ENCODE measurements at places on chromosomes 12 and 14.

DNA sequence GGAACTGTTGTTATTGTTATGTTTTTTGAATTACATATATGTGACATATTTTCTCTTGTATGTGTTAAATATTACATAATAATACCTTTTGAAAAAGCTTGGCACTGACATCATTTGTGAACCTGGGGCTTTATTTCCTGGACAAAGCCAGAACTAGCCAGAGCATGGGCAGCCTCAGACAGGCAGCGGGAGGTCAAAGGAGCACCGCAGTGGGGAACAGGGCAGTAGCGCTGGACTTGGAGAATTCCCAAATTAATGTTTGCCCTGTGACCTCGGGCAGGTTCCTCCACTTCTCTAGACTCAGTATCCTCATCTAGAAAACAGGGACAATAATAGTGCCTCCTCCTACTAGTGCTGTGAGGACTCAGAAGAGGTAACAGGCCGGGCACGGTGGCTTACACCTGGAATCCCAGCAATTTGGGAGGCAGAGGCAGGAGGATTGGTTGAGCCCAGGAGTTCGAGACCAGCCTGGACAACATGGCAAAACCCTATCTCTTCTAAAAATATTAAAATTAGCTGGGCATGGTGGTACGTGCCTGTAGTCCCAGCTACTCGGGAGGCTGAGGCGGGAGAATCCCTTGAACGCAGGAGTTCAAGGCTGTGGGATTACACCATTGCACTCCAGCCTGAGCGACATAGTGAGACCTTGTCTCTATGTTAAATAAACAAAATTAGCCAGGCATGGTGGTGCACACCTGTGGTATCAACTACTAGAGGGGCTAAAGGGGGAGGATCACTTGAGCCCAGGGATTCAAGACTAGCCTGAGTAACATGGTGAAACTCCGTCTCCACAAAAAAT is 27.3 kb upstream of the ITPK1 start:
- no peak for DNase-seq

DNA sequence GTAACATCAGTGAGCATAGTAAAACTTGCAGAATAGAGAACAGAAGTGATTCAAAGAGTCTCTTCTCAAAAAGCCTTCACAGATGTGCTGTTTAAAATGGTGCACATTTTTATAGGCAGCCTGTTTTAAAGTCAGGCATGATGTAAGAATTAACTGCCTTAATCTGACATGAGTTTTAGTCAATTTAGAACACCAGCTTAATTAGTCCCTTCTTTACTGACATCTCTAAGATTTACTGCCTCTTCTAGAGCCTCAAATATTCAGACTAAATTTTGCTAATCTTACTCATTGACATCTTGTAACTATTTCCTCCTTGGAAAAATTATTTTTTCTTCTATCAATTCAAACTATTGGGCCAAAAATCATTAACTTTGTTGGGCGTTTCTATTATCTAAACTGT is 782.5 kb downstream of the C12orf50 start:
- no peak for DNase-seq

GRCh38 chr12:66156654-66157053 is 13.1 kb downstream of the TMBIM4 start:
- no peak for DNase-seq

- no peak for DNase-seq
Measured at GRCh38 chr12:70828351-70828750, 92.2 kb downstream of the PTPRR start.

DNA sequence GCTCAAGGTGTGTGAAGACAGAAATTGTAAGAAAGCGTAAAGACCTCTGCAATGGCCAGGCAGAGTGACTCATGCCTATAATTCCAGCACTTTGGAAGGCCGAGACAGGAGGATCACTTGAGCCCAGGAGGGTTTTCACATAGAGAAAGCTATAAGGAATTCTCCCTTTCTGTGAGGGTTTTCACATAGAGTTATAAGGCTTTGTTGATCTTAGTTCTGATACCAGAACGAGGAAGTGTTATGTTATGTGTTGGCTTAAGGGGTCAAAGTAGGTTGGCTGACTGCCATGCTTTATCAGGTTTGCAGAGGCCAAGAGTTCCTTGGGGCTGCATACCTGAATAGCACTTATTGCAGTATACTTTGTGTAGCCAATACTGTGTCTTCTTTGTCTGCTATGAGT is 139.1 kb downstream of the ERC1 start:
- no peak for DNase-seq

- no peak for DNase-seq
Measured at GRCh38 chr14:22848351-22849164, 12.2 kb downstream of the MMP14 start.

DNA sequence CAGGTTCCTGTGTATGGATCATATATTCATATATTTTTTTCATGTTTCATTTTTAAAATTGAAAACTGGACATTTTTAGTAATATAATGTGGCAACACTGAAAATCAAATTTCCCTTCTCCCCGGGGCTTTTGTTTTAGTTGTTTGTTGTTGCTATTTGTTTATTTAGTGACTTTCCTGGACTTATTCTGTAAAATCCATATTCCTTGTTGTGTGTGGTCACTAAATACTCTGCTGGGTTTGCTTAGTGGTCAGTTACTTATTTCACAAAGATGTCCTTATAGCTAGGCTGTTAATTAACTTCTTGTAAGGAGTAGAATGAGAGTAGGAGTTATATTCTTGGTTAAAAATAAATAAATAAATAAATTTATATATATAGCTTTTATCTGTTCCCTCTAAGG is 121.6 kb upstream of the MED13L start:
- no peak for DNase-seq

DNA sequence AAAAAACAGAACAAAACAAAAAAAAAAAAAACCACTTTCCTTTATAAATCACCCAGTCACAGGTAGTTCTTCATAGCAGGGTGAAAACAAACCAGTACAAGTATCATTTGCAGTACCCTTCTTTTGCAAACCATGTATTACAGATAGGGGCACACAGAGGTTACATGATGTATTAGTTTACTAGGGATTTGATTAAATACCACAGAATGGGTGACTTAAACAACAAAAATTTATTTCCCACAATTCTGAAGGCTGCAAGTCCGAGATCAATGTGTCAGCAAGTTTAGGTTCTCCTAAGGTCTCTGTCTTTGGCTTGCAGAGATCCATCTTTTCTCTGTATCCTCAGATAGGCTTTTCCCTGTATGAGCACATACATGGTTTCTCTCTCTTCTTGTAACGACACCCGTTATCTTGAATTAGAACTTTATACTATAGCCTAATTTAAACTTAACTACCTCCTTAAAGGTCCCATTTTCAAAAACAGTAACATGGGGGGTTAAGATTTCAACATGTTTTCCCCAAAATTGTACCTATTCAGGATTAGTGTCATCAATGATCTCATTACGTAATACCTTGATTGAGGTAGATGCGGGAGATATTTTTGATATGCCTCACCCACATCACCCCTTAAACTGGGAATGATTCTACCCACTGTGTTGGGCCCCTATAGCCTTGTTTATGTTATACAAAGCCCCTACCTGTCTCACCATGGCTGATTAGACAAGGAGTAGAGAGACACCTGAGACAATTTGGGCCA is 3.5 kb upstream of the CEP128 start:
- DNase-seq: no peak

- no peak for DNase-seq
Measured at GRCh38 chr14:101472518-101472849, 88.8 kb upstream of the DIO3 start.

DNA sequence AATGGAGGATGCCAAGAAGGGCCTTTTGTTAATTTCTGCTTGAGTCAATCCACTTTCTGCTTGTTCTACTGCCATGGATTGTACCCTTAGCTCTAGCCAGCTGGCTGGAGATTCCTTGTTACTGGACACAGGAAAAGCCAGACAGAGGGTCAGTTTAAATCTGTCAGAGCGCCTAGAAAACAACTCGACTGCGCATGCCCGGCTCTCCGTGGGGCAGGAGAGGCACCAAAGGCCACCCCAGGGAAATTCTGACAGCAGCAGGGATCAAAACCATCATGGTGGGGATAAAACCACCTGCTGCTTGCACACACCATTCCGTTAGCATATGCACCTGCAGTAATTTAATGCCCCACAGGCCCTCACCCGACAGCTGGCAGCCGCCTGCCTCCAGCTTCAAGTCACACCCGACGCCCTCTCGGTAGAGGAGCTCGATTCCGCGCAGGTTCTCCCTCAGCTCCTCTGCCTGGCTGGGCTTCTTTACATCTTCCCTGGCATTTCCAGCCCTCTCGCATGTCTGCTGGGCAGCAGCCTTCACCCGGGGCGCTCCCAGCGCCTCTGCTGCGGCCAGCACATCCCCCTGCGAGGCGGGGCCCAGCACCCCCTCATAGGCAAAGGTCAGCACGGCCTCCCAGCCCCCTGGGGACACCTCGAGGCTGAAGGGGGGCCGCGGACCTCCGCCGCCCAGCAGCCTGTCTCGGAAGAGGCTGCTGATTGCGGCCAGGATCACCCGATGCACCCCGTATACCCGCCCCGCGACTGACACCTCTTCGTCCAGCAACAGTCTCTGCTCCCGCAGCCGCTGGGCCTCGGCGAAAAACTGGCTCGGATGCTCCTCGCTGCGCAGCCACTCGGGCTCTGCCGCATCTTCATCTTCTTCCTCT is 1.0 kb downstream of the KLHL33 start:
- no peak for DNase-seq

DNA sequence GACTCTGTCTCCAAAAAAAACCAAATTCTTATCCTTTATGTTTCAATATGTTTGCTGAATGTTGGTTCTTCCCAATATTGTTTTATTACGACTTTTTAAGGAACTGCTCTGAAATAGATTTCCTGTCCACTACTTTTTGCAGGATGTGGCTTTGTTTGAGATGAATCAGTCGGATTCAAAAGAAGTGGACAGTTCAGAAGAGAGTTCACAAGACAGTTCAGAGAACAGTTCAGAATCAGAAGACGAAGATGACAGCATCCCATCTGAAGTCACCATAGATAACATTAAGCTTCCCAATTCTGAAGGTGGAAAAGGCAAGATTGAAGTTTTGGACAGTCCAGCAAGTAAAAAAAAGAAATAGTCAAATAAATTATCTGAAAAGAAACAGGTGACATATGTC is 8.2 kb downstream of the NOPCHAP1 start:
- DNase-seq: no peak

DNA sequence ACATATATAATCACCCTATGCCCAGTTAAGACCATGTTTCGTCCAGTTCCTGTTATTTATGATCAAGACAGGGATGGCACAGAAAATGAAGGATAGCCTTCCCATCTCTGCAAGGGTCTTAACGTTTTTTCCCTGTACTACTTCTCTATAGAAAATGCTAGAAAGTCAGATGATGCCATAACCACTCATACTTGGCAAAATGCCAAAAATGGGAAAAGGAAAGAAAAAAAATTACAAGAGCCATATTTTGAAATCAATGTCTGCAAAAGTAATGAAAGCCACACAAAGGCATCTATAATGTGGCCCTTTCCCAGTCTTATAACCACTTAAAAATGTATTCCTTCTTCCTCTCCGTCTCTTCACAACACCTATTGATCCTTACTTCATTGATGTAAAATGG is 1.8 kb upstream of the MYL6B start:
- no peak for DNase-seq

GRCh38 chr12:54136844-54137580 is 51.8 kb downstream of the SMUG1 start:
- no peak for DNase-seq

DNA sequence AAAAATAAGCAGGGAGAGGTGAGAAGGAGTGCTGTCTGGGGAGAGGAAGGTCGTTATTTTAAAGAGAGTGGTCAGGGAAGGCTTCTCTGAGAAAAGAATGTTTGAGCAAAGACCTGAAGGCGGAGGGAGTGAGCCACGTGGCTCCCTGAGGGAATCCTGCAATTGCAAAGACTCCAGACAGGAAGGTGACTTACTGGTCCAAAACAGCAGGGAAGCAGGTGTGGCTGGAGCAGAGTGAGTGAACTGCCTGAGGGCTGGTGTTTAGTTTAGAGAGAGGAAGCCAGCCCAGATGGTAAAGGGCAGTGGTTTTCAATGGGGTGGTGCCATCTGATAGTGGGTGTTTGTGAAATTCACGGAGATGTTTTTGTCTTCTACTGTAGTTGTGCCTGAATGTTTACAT is 58.8 kb upstream of the LTA4H start:
- no peak for DNase-seq

GRCh38 chr14:23443881-23444280 is 8.4 kb upstream of the MYH7 start:
- no peak for DNase-seq

DNA sequence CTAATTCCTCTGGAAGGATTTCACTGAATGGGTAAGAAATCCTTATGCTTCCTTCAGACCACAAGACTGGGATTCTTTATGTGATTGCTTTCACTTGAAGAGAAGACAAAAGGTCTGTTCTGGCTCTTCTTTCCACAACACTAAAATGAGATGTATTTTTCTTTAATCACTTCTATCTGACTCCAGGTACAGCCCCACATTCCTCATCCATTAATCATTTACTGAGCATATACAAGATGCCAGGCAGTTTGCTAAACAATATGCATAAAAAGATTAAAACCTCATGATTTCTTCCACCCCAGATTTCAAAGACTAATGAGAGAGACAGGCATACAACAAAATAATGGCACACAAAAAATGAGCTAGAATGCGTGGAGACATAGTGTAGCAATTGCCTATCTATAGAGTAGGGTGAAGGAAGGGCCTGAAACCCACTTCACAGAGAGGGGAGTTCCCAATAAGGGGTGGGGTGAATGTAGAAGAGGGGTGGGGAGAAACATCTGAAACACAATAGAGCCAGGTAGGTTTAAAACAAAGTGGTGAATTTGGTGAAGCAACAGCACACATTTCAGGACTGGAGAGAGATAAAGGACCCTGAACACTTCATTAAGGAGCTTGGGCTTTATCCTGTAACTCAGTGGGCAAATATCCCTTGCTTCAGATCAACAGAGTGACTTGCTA is 65.1 kb upstream of the PRB2 start:
- DNase-seq: no peak

- no peak for DNase-seq
Measured at GRCh38 chr14:72924337-72924736, 1.9 kb upstream of the DCAF4 start.

GRCh38 chr12:22899184-22899583 is 274.2 kb downstream of the ETNK1 start:
- DNase-seq: no peak

DNA sequence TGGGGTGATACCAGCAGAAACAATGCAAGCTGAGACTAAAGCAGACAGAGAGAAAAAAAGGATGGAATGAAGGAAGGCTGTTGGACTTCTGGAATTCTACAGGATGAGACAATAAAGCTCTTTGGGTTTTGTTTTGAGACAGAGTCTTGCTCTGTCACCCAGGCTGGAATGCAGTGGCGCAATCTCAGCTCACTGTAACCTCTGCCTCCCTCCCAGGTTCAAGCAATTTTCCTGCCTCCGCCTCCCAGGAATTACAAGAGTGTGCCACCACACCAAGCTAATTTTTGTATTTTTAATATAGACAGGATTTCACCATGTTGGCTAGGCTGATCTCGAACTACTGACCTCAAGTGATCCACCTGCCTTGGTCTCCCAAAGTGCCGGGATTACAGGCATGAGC is 115.4 kb downstream of the EXOC5 start:
- DNase-seq: no peak

GRCh38 chr14:88045705-88046104 is 40.8 kb downstream of the GPR65 start:
- no peak for DNase-seq
